Dorsolateral prefrontal cortex (tissue), 122 donors: ENCODE measurements at places on chromosomes 2 and 18. TPM values are rescaled to one million over a fixed set of nuclear protein-coding genes. Genes with fewer than 3 reads are reported as not detected.
A peak's percentile ranks its signal among the peaks of the same experiment; 100 is the strongest.

EGR4 gene
- 1.5 TPM for total RNA-seq

LRRC30 gene
- total RNA-seq, result not detected

GRCh38 chr2:226825056-226825455, 10.8 kb upstream of the RHBDD1 start:
- DNase-seq, result no peak

CUL3 gene
- total RNA-seq, result 88.8 TPM

- peak; percentile 55 for DNase-seq
Observed at GRCh38 chr2:209771474-209772289, at the start of gene UNC80. TSS of gene UNC80 (plus strand) at chr2:209771832. CDS start at chr2:209772073, 241 bp downstream.

GAREM1 gene
- 35.8 TPM for total RNA-seq

TMEFF2 gene
- total RNA-seq, result 54.8 TPM

IFIH1 gene
- 4.5 TPM for total RNA-seq

FAM228A gene
- 6.7 TPM for total RNA-seq

- no peak for DNase-seq
Observed at GRCh38 chr2:56009758-56010458, 86.3 kb upstream of the EFEMP1 start.

GRCh38 chr18:51666763-51667191, 469.3 kb upstream of the MEX3C start:
- DNase-seq, result peak; percentile 72

EFHD1 gene
- total RNA-seq, result 317 TPM

DNA sequence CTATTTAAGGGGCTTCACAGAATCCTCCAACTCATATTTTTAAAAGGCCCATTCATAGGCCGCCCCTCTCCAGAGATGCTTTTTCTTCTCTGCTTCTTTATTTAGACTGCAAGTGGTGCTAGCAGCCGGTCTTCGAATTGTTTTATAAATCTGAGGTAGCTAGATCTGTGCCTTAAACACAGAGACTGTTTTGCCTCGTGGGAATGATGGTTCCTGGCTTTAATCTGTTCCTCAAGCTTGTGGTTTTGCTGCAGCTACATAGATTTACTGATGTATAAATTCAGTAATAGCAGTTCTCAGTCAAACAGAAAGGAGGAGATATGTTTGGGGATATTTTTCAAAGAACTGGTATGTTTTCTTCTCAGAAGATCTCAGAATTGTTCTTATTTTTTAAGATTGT, 45.3 kb downstream of the TNFRSF11A start:
- DNase-seq, result no peak
